ENCODE measurements at places on chromosomes 13 and 19. TPM values are rescaled to one million over a fixed set of nuclear protein-coding genes. Genes with fewer than 3 reads are reported as not detected.
A peak's percentile ranks its signal among the peaks of the same experiment; 100 is the strongest.

- peak; percentile 92 for DNase-seq
Observed at GRCh38 chr19:37172368-37173366, at the start of gene ZNF585A. ZNF585A (minus strand) TSS chr19:37172695; CDS start chr19:37169910, 2,785 bp downstream.

DNA sequence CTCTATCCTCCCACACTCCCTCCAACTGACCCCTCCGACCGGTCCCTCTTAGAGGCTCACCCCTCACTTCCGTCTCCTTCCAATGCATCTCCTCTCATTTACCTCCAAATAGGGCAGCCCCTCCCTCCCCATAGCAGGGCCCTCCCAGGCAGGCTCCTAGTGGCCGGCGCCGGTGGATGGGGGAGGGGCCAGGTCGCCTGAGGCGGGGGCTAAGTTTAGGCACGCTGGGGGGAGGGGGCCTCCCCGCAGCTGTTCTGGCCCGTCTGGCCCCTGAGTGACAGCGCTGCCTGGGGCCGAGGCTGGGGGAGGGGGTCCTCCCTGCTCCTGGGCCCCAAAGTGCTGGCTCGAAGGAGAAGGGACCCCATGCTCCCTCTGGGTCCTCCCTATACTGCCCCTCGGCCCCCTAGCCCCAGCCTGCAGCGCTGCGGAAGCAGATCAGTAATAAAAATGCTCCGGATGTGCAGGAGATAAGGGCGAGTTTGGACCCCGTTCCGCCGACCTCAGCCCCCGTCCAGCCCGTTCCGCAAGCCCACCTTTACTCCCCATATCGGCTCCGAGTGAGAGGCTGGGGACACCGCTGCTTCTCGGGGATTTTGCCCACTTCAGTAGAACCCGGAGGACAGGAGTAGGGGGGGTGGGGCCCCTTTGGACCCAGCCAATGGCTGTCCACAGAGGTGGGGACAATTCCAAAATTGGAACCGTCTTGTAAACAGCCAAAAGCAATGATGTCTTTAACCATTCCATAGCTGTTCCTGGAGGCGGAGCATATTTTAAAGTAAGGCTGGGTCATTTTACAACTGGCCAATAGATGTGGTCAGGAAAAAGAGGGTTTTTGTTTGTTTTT is 4.0 kb downstream of the RTN2 start:
- peak; percentile 76 for DNase-seq

DNA sequence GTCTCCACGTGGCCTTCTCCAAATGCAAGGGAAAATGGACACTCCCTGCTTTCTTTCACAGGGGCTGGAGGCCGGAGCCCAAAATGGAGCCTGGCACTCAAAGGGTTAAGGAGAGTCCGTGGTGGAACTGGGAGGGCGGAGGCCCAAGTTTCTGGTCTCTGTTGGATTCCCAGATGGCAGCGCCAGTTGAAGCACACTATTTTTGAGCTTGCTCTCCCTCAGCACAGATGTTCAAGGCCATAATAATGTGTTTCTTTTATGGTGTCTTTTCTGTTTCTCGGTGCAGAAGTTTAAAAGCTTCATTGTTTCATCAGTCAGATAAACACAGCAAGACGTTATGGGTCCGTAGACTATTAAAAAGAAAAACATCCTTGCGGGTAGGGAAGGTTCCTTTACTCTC is 67.6 kb downstream of the TNFRSF19 start:
- peak; percentile 47 for DNase-seq

GRCh38 chr13:41075034-41075433 is 13.7 kb downstream of the WBP4 start:
- DNase-seq: no peak

DNA sequence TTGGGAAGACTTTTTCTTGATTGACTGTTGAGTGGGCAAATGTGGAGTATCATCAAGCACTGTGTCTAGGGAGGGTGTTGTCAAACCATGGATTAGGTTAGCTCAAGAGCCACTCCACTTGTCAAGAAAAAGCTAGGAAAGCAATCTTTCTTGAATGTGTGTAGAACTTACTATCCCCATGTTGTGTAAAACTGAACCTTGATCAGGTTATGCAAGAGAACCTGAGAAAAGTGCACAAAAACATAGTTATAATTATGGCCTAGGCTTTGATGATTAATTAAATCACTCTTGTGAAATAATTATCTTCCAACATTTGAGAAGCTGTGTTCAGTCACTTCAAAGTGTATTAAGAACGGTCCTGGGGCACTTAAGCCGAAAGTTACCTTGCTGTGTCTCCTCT is 238.2 kb upstream of the OBI1 start:
- no peak for DNase-seq

- no peak for DNase-seq
Observed at GRCh38 chr19:18362934-18363542, 22.6 kb downstream of the PGPEP1 start.

DNA sequence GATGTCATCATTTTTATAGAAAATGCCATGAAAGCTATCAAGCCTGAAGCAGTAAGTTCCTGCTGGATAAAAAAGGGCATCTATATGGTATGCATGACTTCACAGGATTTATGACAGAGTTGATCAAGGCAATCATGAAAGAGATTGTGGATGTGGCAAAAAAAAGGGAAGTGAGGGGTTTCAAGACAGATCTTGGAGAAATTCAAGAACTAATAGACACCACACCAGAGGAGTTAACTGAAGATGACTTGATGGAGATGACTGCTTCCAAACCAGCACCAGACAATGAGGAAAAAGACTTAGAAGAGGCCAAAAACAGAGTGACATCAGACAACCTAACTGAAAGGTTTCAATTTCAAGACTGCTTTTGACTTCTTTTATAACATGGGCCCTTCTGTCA is 691.1 kb upstream of the SLC10A2 start:
- no peak for DNase-seq

- no peak for DNase-seq
Observed at GRCh38 chr13:43725460-43725859, 61.3 kb downstream of the ENOX1 start.

DNA sequence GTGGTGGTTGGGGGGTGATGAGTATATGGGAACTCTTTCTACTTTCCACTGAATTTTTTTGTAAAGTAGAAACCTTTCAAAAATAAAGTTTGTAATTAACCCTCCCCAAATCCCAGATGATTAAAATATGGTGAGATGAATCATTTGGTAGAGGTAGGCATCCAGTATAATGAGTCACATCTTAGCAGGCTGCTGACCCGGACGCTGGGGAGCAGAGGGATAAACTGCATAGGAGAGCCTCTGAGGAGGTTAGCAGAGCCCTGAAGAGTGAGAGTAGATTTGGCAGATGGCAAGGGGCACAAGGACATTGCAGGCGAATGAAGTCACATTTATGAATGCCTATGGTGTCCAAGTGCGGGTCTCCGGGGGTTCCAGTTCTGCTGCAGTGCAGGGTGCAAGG is 293.8 kb downstream of the FGF9 start:
- no peak for DNase-seq

DNA sequence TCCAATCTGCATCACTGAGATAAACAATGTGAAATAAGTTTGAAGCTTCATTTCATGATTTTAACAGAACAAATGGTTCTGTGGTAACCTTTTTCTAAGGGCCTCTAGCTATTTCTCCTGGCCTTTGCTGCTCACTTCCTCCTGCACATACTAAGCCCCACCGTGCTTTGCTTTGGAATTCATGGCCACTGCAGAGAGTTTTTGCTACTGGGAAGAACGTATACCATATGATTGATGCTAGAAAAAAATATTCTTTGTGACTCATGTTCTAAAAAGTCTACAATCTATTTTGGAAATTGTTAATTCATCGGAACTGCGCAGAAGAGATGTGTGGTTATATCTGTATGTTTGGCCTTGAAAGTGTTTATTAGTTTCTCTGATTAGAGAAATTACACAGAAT is 747.3 kb downstream of the PCDH9 start:
- no peak for DNase-seq

GRCh38 chr19:35169221-35169995 is 14.9 kb downstream of the FXYD5 start:
- DNase-seq: no peak

GRCh38 chr19:18809149-18809868 is 18.2 kb upstream of the COMP start:
- peak; percentile 62 for DNase-seq

- DNase-seq: no peak
Observed at GRCh38 chr13:66845393-66845792, 384.7 kb downstream of the PCDH9 start.

The MEIOSIN gene
- not detected for total RNA-seq

The CRTC1 gene
- 10.3 TPM for total RNA-seq

The DCAF15 gene
- 18.2 TPM for total RNA-seq

The FAAP24 gene
- total RNA-seq: not detected

The ADGRE1 gene
- 0.30 TPM for total RNA-seq

The PSPC1 gene
- 27.6 TPM for total RNA-seq

The FFAR2 gene
- total RNA-seq: 0.27 TPM

The PSG6 gene
- total RNA-seq: not detected

The FFAR3 gene
- not detected for total RNA-seq

The CCDC70 gene
- total RNA-seq: not detected
